ENCODE measurements at places on chromosomes 7 and 10.

GRCh38 chr7:139886206-139886605, 57.1 kb downstream of the TBXAS1 start:
- no peak for DNase-seq

DNA sequence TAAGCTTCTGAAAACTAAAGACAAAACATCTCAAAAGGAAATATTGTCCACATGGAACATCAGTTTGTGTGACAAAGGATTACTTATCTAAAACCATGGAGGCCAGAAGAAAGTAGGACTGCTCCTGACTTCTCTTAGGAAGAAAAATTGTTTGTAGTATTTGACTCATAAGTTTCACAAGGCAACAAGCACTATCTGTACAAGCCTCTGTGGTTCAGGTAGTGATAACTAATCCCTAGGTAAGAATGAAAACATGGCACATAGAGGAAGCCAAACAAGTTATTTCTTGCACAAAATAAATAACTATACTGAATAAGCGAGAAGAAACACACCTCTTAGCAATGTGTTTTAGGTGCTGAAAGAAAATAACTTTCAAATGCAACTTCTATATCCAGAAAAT, 30.3 kb downstream of the TFPI2 start:
- no peak for DNase-seq

- no peak for DNase-seq
These were observed 46.2 kb downstream of the SEM1 start for GRCh38 chr7:96663457-96663856.

DNA sequence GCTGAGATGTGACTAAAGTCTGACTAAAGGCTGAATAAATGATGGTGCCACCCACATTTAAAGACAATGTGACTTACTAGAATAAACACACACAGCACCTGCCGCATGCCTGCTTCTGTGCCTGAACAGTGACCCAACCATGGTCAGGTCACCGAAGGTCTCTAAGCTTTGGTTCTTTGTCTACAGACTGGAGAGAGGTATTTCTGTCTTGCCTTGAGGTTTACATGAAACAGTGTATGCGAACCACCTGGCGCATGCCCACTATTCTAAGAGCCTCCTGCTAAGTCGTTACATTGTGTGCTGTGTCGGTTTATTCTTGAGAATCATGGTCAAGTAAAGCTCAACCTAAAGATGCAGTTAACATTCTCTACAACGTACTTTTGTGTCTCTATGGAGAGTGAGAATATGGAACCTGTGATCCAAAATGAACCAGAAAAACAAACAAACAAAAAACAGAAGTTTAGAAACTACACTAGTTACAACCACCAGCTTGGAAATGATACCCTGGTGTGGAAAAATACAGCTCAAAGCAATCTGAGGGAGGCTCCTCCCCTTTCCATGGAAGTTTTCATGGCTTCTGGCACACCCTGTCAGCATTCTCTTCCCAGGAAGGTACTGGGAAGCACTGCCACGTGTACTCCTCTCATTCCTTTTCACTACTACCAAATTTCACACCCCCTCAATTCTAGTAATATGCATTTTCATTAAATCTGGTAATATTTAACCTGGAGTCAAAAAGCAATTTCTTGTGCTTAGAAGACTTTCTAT, 40.0 kb downstream of the VOPP1 start:
- DNase-seq = no peak

DNA sequence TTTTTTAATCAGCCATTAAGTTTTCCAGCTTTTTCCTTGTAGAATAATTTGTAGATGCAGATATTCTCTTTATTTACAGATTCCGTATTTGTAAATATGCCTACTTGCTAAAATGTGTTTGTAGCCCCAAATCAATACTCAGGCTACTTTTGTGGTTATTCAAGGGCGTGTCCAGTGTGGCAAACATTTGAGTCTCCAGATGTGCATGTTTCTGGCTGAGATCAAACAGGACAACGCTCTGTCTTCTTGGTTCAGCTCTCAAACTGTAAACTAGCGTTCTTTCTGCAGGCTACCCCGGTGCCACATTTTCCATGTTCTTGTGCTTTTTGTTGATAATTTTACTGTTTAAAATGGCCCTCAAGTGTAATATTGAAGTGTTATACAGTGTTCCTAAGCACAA, 16.2 kb upstream of the OR2A5 start:
- no peak for DNase-seq

DNA sequence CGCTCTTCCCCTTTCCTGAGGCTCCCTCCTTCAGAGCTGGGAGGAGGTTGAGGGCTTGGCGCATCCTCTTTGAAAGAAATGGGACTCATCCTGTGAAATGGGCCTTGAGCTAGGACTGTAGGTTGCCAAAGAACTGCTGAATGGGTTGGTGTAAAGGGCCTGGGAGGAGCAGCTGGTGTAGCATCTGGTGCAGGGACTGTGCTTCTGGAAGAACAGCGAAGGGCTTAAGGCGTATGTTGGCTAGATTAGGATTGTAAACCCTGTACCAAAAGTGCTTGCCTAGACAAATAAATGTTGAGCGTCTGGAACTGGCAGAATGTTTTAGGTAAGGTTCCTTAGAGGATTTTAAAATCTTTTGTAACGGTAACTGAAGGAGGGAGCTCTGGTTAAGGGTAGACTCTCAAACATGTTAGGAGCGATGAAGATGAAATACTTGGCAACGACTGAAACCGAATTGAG, 563 bp downstream of the STAM start:
- no peak for DNase-seq

DNA sequence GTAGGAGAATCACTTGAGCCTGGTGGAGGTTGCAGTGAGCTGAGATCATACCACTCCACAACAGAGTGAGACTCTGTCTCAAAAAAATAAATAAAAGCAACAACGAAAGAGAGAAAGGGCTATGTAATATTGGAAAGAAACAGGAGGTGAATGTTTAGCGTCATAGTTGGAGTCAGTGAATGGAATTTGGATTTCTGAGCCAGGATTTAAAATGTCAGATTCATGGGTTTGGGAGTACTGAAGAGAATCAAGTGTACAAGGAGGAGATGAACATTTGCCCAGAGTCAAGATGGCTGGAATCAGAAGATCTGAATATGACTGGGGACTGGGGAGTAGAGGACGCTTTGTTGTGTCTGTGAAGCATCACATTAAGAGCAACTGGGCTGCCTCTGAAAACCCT, 366.4 kb downstream of the GALNT17 start:
- no peak for DNase-seq

DNA sequence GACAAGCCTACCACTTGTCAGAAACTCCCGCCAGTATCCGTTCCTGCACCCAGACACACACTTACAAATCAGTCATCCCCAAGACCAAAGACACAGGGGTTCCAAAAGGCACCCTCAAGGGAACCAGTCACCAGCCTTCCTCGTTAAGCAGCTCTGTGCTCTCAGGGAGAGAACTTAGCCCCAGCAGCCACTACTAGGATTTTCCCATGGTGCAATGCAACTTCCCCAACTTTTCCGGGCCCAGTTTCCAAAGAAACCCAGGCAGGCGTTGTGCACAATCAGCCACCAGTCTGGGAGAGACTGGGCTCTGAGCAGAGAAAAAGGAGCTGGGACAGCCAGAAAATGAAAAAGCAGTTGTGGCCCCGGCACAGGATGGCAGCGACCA, 1.2 kb downstream of the DLG5 start:
- DNase-seq = no peak

GRCh38 chr7:4683884-4684565, 1.9 kb downstream of the FOXK1 start:
- DNase-seq = peak; percentile 47

DNA sequence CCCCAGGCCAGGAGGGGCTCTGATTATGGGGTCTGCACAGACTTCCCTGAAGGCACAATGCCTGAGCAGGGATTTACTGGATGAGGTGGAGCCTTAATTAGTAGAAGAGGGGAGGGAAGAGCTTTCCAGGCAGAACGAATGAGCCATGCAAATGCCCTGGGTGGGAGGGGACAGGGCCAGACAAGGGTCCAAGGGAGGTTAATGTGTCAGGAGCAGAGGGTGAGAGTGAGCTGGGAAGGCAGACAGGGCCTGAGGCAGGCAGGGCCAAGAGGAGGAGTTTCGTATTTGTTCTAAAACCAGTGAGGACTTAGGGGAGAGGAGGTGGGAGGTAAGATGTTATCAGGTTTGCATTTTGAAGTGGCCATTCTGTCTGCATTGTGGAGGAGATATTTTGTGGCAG, 65.3 kb downstream of the NPY start:
- DNase-seq = no peak

- no peak for DNase-seq
These were observed 11.7 kb downstream of the PRKAG2 start for GRCh38 chr7:151865070-151865670.

- no peak for DNase-seq
These were observed 1080.6 kb upstream of the LRRN3 start for GRCh38 chr7:110010359-110010758.

- DNase-seq = no peak
These were observed 36.6 kb downstream of the CD36 start for GRCh38 chr7:80675090-80675489.

- DNase-seq = no peak
These were observed 868 bp upstream of the PDCD4 start for GRCh38 chr10:110870823-110871297.

DNA sequence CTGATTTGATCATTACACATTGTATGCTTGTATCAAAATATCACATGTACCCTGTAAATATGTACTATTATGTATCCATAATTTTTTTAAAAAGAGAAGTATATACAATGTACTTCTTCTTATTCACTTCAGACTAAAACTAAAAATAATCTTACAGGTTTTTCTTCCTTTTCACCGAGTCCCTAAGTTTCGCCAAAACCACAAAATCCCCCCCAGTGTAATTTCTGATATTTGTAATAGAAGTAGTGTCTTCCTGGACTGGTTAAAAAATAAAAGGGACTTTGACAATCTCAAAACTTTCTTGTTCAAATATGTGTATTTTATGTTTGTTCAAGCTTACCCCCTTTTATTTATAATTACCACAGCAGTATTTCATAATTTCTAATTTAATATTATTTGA, 23.9 kb downstream of the EPC1 start:
- DNase-seq = no peak

GRCh38 chr7:151565541-151565940, 45.8 kb upstream of the RHEB start:
- DNase-seq = no peak

GRCh38 chr7:110861163-110861562, 229.8 kb upstream of the LRRN3 start:
- no peak for DNase-seq

- DNase-seq = no peak
These were observed 113.9 kb downstream of the KIF20B start for GRCh38 chr10:89815049-89815853.

- no peak for DNase-seq
These were observed 259.4 kb downstream of the CCSER2 start for GRCh38 chr10:84587789-84588188.

- DNase-seq = no peak
These were observed at the start of gene RNF32 for GRCh38 chr7:156640257-156640948. Gene RNF32 (plus strand): TSS chr7:156640774. CDS start chr7:156643878, 3,104 bp downstream.

DNA sequence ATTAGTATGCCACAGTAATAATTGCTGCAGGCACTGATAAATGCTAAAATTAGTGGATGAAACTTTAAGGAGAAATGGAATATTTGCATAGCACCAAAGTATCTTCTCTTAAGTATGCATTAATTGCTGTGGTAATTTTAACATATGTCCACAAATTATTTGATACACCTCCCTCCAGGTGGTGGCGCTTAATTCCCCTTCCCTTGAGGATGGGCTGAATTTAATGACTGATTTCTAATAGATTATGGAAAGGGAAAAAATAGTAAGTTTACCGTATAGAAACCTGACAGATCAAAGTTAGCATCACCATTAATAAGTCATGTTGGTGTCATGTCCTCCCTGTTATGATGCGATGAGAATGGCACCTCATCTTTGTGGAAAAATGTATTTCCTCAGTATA, 519.2 kb downstream of the TFEC start:
- no peak for DNase-seq

DNA sequence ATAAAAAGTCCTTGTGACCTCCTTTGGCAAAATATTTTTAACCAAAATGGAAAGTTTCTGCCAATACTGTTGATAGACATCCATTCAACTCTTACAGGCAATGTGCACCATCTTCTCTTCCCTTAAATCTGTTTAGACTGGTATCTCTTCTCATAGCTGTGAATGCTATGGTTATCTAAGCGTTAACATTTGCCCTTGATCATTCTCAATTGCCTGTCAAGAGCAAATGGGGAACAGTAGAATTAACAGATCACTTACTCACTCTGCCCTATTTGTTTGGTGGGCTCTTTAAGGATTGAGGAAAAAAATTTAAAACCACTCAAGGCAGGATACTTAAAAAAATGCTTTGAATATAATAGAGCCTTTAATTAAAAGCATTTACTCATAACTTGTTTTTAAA, 808.4 kb downstream of the NXPH1 start:
- DNase-seq = no peak

DNA sequence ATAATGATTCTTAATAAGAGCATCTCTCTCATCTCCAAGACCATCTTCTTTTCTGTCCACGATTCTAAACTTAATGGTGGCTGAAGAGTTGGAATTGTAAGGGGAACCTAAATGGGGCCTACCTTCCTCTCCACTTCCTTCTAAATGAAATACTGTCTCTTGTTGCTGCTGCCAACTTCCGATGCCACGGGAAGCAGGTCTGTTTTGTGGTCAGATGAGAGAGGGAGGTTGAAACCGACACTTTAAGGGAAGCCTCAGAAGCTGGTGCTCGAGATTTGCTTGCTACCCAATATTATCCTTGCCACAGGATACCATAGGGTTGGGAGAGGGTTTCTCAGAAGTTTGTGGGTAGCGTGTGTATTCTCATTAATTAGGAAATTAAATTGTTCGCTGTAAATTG, 464.1 kb downstream of the SUGCT start:
- no peak for DNase-seq

GRCh38 chr7:87833130-87833529, 43.0 kb downstream of the SLC25A40 start:
- no peak for DNase-seq

DNA sequence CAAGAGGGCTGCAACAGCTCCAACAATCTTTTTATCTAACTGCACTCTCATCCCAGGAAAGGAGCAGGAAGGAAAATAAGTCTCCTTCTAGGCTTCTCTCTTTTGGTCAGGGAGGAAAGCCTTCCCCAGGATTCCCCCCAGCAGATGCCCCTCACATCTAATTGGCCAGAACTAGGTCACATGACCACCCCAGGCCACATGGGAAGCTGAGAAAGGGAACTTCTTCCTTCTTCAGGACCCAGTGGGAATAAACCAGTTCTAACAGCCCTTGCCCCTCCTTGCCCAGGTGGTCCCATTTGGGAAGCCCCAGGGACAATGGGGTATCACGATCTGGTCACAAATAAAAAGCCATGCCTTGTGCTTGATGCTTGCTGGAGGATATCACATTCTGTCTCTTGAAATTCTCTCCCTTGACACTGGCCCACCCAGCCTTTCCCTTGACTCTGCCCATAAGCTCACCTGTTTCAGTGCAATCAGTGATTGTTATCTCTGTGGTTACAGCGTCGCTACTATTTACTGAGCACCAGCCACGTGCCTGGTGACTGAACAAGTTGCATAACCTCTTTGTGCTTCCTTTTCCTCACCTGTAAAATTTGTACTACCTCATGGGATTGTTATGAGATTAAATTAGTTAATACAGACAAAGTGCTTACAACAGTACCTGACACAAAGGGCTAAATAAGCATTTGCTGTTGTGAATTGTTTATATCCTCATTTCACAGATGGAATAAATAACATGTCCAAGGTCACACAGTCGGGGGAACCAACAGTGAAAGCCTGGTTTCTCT, 9.0 kb upstream of the TACR2 start:
- DNase-seq = no peak
